ENCODE measurements at places on chromosomes 12 and 14.

DNA sequence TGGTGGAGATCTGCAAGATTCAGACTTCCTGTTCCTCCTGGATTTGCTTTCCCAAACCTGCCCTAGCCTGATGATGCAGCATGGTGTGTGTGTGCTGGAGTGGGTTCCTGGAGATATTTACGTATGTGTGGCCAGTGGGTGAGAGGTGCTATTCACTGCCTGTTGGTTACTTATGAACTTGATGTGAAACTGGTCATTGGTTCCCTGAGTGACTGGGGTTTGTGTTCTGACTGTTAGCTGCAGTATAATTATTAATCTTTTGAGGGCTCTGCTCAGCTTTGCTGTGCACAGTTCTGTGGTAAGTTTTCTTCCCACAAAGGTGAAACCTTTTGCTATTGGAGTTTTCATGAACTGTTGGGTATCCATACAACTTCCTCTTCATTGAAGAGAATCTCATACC, 541.8 kb upstream of the FBXO33 start:
- DNase-seq: no peak

- DNase-seq: no peak
Observed at GRCh38 chr14:103908580-103908979, 19.7 kb upstream of the TDRD9 start.

- DNase-seq: peak; percentile 11
Observed at GRCh38 chr14:95015046-95015445, 142.3 kb downstream of the DICER1 start.

- peak; percentile 84 for DNase-seq
Observed at GRCh38 chr12:6867413-6868210, at the start of gene TPI1. Gene TPI1 (plus strand): TSS chr12:6867531. CDS start chr12:6867567, 36 bp downstream.

DNA sequence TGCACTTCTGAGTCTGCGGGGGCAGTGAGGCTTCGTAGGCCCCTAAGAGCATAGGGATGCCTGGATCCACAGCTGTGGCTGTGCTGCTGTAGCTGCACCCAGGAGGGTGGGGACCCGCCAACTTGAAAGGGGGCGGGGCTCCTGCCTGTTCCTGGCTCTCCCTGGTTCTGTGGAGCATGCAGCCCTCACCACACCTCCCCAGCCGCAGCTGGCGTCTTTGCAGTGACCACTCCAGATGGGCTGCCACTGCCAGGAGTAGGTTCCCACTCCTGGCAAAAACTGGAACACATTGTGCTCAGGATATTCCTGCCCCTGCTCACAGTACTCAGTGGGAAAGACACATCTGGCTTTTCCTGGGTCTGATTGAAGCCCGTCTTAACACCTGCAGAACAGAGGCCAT, 35.8 kb downstream of the TIMELESS start:
- no peak for DNase-seq

- DNase-seq: no peak
Observed at GRCh38 chr12:118742431-118742830, 238.9 kb upstream of the SRRM4 start.

DNA sequence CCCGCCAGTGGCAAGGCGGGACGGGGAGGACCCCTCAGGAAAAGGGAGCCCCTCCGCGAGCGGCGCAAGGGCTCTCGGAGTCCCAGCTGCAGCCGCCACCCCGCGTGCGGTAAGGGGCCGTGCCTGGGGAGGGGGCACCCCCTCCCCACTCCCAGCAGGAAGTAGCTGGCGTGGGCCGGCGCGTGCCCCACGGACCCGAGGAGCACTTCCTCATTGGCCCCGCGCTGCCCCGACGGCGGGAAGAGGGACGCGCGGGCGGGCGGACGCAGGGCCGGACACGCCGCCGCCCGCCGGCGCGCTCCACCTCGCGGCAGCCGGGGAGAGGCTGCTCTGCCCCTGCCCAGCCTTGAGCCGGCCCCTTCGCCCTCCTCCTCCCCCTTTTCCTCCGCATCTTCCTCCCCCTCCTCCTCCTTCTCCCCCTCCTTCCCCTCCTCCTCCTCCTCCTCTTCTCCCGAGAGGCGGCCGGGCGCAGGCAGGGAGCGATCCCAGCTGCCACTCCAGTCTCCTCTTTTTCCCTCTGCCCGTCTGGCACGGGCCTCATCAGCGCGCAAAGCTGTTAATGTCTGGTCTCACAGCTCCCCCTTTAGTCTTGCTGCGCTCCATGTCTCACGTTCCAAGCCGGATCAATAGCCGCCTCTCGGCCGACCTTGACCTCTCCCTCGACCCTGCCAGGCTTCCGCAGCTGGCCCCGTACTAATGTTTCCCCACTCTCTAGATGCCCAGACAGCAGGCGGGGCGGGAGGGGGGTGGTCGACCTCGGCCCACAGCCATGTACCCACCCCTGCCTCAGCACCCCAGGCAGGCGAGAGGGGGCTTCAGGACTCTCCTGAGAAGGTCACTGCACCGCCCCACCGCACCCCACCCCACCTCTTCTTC, 2.6 kb upstream of the BCL11B start:
- DNase-seq: peak; percentile 96

DNA sequence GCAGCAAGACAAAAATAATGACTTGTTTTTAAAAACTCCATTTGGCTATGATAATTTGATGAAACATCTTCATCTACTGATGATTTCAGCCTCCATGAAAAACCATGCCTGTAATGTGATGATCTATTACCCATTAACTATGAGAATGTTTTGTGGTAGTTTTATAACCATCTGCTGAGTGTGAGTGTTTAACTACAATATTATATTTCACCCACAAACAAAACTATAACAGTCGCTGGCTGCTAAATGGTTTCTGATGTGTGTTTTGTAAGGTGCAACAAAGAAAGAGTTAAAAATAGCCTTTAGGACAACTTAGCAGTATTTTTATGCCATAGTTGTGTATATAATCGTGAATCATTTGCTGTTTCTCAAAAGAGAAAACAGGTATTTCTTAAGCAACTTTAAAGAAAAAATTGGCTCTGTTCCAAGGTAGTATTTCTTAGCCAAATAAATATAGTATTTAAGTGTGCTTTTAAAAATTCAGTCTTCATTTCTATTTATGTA, 4.9 kb downstream of the PTHLH start:
- peak; percentile 76 for DNase-seq

DNA sequence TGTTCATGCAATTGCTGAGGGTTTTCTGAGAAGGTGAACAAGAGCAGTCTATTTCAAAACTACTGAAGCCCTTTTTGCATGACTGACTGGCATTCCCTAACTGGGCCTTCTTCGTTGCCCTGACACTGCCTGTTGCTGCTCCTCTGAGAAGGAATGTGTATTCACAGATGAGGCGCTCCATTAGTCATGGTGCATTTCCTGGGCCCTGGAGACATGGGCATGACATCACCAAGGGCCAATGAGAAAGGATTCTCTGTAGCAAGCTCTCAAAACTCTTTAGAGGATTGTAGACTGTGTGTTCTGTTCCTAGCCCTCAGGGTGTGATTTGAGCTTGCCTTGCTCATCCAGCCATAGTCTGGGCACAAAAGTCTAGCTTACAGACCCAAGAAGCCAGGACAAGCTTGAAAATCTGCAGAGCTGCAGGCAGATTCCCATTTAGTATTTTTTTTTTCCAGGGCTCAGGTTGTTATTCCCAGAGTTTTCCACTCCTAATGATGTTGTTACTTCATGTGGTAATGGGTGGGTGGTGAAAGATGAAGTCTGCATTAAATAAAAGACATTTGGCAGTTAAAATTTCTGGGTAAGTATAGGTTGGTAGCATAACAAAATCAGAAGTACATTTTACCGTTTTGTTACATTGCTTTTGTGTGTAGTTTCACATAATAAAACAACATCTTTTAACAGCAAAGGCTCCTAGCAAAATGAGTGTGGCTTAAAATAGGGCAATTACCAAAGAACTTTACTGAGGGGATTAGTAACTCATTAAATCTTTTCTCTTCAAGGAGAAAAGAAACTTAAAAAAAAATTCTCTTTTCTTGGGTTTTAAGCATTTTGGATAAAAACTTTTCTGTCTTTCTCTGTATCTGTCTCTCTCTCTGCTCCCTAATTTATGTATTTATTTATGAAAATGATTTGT, 318.4 kb downstream of the RAD51B start:
- peak; percentile 96 for DNase-seq

- no peak for DNase-seq
Observed at GRCh38 chr12:55686366-55687010, 21.2 kb downstream of the ITGA7 start.

GRCh38 chr12:6033546-6033945, 88.5 kb upstream of the ANO2 start:
- no peak for DNase-seq

DNA sequence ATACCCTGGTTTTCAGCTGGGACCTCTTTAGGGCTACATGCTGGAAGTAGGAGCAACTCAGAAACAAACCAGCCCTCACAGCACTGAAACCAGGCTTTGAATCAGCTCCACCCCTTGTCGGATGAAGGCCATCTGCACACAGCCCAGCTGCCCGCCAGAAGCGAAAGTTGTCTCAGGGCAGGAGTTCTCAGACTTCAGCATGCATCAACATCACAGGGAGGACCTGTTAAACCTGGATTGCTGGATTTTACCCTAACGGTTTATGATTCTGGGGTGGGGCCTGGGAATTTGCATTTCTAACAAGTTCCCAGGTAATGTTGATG, 10.9 kb downstream of the SYNDIG1L start:
- no peak for DNase-seq

GRCh38 chr14:96962337-96962736, 165.2 kb downstream of the VRK1 start:
- DNase-seq: no peak

DNA sequence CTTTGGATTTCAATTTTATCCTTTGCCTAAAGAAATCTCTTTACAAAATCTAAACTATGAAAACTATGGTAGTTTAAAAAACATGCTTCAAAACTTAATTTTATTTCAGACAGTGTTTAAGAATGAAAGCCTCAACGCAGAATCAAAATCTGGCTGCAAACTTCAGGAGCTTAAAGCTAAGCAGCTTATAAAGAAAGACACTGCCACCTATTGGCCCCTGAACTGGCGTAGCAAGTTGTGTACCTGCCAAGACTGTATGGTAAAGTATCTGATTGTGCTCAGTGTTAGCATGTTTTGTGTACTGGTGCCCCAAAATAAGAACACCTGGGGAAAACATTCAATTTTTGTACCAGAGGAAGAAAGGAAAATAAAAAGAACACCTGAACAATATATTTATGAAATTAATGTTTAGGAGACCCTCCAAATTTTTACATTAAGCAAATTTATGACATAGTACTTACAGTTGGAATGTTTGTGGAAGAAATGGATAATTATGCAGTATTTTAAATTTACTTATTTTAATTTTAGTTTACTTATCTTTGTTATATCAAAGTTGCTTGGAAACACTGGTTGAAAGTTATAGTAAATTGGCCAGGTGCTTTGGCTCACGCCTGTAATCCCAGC, 12.2 kb downstream of the UBR7 start:
- peak; percentile 49 for DNase-seq

DNA sequence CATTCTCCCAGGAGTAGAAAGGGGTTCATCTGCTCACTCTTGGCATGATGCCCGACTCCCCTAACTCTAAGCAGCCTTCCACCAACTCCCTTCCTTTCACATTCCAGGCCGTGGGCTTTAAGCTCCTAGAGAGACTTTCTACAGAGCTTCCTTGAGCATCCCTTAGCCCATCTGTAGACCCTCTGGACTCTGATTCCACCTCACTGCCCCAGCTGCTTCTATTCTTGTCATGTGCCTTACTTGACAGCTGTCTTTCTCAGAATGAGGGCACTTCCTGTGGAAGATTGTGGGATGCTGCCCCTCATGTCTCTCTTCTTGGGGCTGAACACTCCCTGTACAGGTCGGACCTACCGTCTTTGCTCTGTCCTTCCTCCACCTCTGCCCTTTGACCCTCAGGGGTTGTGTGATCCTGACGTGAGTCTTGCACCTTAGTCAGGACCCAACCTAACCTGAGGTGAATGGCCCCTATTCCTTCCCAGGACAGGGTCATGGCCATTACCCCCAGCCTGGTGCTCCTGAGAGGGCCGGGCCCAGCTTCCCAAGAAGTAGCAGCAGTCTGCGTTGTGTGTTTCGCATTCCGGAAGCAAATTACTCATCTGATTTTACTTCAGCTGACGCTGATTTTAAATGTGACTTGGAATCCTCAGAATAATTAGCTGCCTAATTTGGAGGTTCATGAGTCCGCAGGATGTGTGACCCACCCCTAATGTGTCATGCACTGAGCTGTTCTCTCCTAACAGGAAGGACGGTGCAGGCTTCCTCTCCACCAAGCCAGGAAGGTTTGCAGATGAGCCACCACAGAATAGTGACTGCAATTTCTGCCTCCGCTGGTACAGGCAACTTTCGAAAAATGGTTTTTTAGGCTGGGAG, 2.7 kb upstream of the GALNT6 start:
- peak; percentile 98 for DNase-seq

DNA sequence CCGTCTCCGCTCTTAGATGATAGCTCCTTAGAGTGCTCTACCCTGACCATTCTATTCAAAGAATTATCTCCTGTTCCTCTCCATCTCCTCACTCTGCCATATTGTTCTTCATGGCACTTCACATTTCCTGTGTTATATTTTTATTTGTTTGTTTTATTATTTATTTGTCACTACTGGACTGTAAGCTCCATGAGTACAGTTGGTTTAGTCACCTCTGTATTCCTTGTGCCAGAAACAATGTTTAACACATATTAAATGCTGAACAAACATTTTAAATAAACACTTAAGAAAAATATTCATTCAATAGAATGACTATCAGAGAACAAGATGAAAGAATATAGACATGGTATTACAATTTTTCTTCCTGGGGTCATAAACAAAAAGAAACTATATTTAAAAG, 35.6 kb downstream of the KIAA0586 start:
- DNase-seq: no peak

GRCh38 chr14:52063052-52063462, 5.8 kb downstream of the NID2 start:
- peak; percentile 63 for DNase-seq

- peak; percentile 83 for DNase-seq
Observed at GRCh38 chr12:71045781-71046180, 112.0 kb downstream of the TSPAN8 start.

GRCh38 chr12:89528434-89528833, 2.6 kb upstream of the POC1B start:
- DNase-seq: no peak

GRCh38 chr12:93702707-93703315, 25.6 kb downstream of the CRADD start:
- no peak for DNase-seq

- DNase-seq: no peak
Observed at GRCh38 chr12:71682466-71682865, 3.4 kb upstream of the TMEM19 start.

- peak; percentile 47 for DNase-seq
Observed at GRCh38 chr14:73567951-73568885, 795 bp upstream of the ACOT2 start.

DNA sequence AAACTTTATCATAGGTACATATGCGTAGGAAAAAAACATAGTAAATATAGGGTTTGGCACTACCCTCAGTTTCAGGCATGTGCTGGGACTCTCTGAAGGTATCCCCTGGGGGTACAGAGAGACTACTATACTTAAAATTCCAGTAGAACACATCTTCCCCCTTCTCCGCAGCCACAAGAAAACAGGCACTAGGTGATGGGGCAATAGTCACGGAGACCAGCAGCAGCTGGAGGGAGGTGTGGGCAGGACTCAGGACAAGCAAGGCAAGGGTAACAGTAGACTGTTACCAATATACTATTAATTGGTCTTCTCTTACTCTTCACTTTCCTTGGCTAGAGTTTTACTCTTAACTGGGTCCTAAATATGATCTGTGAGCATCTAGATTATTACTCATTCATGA, 4.6 kb upstream of the PAPOLA start:
- no peak for DNase-seq

- DNase-seq: no peak
Observed at GRCh38 chr12:132143336-132144071, 615 bp downstream of the DDX51 start.

GRCh38 chr14:103520657-103521437, 1.8 kb downstream of the CKB start:
- DNase-seq: peak; percentile 66
